Cortex of kidney (tissue), 1 donor: ENCODE measurements at places on chromosomes 12 and 14.

DNA sequence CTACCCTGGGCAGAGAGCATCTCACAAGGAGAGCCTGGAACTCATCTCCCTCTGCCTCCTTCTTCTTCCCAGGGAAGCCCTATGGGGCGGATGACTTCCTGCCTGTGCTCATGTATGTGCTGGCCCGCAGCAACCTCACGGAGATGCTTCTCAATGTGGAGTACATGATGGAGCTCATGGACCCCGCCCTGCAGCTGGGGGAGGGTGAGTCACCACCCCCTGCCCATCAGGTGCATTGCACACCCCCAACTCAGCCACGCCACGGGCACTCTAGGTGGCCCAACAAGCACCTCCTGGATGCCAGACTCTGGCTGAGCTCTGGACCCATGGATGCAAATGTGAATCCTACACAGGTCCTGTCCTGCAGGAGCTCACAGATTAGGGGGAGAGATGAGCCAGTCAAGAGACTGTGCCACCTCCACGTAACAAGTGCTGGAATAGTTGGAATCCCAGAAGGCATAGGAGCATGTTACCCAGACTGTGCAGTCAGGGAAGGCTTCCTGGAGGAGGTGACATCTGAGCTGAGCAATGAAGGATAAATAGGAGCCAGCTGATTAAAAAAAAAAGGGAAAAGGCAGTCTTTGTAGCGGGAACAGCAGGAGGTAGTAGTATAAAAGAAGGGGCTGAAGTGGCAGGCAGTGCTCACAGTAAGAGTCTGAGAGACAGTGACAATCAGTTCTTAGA is 71.9 kb downstream of the LGMN start:
- DNase-seq, result no peak

- DNase-seq, result no peak
Observed at GRCh38 chr14:91501951-91502930, 7.9 kb downstream of the PPP4R3A start.

GRCh38 chr14:93239869-93240677 is 33.0 kb downstream of the UBR7 start:
- DNase-seq, result no peak

DNA sequence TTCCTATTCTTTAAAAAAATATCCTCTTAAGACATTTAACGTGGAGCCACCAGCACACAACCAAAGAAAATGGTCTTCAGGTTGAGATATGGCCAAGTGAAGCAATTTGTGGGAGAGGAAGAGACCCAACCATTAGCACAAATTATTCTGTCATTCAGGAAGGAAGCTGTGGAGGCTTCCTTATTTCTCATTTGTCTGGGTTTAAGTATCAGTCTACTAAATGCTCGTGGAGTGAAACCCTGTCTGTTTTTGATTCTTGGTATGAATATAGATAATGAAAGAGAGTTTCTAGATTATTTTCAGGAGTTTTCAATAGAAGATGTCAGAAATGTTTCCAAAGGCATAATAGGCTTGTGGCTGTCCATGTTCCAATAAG is 125.1 kb downstream of the GPR65 start:
- DNase-seq, result no peak

DNA sequence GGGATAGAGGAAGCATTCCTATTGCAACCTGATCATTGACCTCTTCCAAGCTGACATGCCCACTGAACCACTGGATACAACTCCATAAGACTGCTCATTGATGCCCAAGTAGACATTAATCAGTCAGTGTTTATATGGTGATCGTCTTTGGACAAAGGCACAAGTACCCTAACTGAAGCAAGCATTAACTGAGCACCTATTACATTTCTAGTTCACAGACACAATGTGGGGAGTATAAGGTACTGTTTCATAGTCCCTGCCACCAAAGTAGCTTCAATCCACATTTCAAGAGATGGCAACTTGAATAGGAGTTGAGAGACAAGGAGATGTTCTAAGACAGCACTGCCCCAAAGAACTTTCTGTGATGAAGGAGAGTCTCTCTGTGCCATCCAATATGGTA is 10.9 kb upstream of the COL2A1 start:
- DNase-seq, result no peak
